LNCaP clone FGC (cell line): ENCODE measurements at places on chromosomes 6 and 20.

GRCh38 chr20:59819496-59820203 lies 113.8 kb downstream of the SYCP2 start:
- no peak for DNase-seq

GRCh38 chr6:35168461-35168861 lies 27.3 kb upstream of the TCP11 start:
- DNase-seq = no peak

DNA sequence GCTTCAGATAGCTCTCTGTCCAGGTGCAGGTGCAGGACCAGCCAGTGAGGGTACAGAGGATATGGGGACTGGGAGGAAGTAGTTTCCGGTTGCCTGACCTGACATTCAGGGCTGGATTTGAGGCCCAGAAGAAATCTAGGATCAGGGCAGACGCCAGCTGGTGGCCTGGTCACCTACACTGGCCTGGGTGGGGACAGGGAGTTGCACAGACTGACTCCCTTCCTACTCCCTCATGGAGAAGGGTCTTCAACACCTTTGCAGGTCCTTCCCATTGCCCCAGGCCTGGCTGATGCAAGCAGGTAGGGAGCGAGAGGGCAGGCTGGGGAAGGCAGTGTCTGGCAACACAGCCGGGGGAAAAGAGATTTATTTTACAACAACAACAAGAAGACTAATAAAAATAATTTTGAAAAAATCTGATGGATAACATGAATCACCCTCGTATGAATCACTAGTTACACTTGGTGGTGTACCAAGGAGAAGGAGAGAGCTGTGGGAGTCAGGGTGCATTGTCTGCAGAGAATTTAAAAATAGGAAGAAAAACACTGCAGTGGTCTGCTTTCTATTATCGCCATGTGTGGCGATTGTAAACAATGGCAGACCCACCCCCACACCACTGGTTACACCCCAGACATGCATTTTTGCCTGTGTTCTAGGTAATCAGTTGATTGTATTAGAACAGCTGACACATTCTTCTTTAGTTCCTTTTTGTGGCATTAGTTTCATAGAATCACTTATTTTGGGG lies 62.3 kb upstream of the SNX9 start:
- no peak for DNase-seq

- DNase-seq = no peak
Measured at GRCh38 chr6:3756546-3756945, 5.0 kb upstream of the PXDC1 start.

GRCh38 chr6:169520104-169520503 lies 181.7 kb downstream of the WDR27 start:
- DNase-seq = peak; percentile 6
